ENCODE measurements at places on chromosomes 13 and 19.

- no peak for DNase-seq
These were observed 66.2 kb upstream of the XPO4 start for GRCh38 chr13:20968745-20969144.

- DNase-seq: no peak
These were observed 1.3 kb downstream of the ZNF433 start for GRCh38 chr19:12034198-12034597.

DNA sequence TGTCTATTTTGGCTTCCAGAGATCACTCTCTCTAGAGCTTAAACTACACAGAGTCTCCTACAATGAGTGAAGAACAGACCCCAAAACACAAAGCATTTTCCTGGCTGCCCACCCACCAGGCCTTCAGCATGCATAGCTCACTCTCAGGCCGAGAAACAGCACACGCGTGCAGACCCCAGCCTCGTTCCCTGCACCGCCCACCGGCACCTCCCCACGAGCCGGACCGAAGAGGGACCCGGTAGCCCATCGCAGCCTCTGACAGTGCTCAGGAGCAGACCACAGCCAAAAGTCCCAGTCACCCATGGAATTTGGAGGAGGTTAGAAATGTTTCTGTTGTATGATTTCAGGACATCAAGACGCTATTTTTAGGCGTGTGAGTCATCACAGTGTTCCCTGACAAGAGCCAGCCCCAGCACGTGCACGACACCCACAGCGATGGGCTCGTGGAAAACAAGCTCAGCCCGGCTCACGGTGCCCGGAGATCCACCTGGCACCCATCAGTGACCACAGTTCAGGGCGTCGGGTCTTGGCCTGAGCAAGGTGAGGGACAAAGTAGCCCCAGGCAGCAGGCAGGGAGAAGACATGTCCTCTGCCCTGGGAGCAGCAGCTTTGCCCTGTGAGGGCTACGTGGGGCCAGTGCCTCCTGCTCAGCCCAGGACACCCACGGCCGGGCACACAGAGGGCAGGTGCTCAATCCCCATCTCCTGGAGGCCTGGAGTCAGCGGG is 50.1 kb upstream of the SPACA7 start:
- no peak for DNase-seq

GRCh38 chr13:94707400-94708021 is 4.8 kb downstream of the SOX21 start:
- no peak for DNase-seq

DNA sequence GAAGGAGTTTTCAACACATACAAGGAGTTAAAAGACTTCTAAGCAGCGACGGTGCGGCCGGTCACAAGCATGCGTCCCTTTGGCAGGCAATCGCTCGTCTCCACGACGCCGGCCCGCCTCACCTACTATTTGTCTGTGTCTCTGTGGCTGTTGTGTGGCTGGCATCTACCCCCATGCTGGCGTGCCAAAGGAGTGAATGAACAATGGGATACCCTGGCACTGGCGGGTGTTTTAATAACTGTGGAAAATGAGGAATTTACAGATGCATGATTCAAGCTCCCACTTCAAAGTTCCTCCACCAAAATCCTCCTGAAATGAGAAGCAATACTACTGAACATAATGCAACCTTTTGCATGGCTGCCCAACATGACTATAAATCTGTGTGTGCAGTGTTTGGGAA is 176.6 kb downstream of the KLF5 start:
- DNase-seq: no peak

DNA sequence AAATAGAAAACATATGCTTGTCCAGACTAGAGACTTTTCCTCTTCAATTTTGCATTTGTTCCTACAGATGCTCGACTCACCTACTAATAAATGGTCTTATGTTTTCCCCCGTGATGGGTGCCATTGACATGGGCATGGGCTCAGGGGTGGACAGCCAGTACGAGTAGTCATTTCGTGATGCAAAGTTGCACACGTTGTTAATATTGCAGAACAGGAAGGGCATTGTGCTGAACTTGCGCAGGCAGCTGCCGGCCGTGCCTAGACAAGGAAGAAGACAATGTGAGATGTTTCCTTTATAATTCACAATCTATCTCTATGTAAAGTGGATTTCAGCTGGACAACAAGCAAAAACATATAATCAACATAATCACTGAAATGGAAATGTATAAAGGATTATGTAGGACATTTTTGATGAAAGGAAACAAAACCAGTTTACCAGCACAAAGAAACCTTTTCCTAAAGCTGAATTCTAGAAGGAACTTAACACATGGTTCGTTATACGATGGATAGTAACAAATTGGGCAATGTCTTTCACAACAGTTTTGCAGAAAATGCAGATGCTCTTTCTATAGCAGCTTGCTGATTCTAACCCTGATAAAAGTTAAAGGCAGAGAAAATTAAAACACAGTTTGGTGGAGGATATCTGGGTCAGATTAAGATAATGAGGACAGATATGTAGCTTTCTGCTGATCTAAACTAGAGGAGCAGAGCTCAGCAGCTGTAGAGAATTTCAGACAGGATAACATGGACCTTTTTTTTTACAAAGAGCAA is 145.7 kb downstream of the COL4A1 start:
- no peak for DNase-seq

DNA sequence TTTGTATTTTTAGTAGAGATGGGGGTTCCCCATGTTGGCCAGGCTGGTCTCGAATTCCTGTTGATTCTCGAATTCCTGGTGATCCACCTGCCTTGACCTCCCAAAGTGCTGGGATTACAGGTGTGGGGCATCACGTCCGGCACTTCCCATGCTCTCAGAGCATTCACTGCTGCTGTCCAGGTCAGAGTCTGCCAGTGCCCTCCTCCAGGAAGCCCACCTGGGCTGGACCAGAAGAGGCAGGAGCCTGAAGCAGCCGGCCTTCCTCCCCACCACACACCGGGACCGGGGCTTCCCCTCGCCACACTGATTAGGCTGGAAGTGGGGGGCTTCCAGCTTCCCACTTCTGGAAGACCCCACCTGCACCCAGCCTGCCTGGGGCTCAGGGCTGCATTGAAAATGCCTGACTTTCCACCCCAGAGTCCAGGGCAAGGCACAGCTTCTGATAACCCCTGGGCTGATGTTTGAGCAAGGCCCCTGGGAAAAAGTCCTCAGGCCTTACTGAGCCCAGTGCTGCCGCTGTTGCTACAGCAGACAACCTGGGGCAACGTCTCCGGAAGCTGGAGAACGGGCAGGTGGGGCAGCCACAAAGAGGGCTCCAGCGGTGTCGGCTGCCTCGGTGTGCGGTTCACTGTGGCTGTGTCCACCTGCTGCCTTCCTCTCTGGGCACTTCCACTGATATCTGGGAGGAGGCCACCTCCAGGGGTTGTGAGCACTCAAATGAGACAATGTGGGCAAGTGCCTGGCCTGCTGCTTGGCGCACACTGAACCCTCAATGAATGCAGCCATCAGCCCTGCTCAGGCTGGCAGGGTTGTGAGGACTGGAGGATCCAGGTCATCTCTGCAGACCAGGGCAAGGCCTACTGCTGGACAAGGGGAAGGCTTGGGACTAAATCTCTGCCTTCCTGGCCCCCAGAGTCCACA is 22.6 kb downstream of the CEBPA start:
- no peak for DNase-seq

DNA sequence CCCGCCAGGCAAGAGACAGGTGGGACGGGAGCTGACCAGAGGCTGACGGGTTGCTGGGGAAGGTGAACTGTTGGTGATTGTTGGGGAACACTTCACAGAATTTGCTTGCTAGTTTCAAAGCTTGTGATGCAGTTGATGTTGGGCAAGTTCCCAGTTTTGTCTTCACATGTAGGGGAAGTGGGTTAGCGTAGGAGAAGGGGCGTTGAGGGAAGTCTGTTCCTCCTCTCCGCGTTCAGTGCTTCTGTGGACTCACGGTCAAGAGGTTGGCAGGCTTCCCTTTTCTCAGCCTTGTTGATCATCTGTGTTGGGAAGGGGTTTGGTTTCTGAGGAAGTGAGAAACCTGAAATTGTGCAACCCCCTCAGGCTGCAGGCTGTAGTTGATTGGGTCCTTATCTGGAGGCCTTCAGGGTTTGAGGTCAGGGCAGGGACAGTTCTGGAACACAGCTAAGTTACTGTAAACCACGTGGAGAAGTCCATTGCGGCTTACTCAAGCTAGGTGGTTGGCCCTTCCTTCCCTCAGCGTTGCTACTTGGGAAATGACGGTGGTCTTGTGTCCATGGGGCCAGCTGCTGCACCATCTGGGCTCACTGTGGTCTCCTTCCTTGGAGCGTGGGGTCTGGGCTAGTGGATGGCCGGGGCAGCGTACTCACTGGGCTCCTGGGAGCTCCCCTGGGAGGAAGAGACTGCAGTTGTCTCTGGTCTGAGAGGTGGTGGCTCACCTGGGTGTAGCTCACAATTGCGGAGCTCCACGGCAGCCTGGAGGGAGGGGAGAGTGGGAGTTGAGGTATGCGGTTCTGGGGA is 7.5 kb downstream of the RPS9 start:
- DNase-seq: no peak

DNA sequence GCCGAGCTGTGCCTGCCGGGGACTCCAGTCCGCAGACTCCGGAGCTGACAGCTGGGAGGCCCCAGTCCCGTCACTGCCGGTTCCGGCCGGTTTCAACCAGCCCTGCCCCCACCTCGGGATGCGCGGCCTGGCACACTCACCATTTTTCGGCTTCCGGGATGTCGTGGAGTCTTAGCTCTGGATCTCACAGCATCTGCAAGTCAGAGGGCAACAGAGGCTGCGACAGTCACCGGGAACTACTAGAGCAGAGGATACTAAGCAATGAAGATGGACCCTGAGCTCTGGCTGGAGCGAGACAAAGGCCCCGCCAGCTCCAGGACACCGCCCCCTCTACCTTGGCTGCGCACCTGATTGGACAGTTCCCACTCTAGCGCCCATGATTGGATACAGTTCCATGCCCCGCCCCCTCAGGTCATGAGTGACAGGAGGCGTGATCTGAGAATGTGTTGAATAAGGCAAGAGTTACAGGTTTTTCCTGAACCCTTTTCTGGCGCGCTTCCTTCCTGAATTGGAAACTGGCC is at the start of gene ZNF682:
Gene ZNF682, minus strand, starts transcription at position 303 of the 521 bp plus-strand sequence. Its CDS starts 160 bp downstream, at position 143.
- DNase-seq: peak; percentile 87

DNA sequence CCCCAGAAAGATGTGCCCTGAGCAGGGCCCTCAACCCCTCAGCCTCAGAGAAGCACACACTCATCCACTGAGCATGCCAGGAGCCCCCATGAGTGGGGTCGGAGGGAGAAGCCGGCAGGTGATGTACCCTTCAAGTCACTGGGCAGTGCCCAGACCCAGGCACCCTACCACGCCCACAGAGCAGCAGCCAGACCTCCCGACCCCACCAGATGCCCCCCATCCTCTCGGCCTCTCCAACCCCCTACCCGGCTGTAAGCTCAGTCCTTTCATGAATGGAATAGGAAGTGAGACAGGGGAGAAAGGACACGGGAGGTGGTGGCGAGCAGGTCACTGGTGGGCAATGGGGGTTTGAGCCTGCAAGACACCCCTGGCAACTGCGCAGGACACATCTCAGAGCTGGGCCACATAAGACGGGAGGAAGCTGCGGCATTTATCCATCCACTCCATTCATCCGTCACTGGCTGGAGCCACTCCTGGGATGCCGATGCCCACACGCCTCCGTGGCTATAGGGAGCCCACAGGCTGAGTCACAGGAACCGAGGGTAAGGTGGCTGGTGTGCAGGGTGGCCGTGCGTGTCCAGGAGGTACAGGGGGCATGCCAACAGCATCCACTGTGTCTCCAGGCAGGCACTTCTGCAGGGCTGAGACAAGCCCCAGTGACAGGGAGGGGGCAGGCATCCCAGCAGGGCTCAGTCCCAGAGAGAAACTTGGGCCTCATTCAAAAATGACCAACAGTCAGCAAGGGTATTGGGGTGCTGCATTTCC is 23.8 kb upstream of the VSTM2B start:
- DNase-seq: no peak

DNA sequence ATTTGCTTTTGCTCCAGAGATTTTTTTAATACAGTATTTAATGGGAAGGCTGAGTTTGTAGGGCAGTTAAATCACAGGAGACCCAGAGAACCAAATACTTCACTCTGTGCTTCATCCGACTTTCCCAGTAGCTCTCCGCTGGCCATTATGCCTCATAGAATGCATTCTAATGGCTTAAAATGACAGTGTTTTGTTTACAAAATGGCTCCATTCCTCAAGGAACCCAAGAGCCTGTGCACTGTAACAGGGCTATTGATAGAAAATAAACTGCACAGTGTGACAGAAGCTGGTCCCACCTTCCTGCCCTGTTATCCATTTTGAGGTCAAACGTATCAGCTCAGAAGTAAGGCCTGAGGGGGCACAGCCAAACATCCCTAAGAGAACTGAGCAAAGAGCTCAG is 136.5 kb downstream of the RAP2A start:
- no peak for DNase-seq

DNA sequence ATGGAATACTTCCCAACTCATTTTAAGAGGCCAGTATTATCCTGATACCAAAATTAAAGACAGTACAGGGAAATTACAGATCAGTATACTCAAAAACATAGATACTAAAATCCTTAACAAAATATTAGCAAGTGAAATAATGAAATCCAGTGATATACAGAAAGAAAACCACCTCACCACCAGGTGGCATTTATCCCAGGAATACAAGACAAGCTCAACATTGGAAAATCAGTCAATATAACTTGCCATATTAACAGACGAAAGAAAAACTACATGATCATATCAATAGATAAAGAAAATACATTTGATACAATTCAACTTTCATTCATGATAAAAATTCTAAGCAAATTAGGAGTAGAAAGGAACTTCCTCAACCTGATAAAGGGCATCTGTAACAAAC is 6.7 kb upstream of the GNA15 start:
- peak; percentile 35 for DNase-seq

DNA sequence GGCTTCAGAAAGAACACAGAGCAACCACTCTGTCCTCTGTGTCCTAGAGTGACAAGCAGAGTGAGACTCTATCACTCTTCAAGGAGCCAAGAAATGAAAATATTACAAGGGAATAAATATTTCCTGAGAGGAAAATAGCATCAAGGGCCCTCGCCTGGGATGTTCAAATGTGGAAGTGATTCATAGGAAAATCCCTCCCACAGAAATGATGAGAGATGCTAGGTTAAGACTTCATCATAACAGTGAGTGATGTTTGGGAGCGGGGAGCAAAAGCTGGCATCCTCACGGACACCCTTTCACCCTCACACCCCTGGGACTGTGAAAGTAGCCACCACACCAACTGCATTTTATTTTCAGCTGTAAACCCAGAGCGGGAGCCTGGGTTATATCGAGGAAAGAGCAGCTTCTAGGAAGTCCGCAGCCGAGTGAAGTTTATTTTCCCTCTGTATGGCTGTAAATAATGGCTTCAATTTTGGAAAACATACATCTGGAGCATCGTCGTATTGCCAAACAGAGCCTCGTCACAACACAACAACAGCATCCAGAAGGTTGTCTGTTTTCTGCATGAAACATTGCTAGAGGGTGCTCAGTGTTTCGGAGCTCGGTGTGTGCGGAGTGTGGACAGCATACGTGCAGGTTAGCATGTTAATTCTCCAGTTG is 54.8 kb downstream of the DLEU7 start:
- DNase-seq: no peak

GRCh38 chr13:32073180-32073864 is 41.7 kb downstream of the FRY start:
- DNase-seq: no peak

Data from fibroblast of skin of left quadriceps (primary cell).